NCI-H748 treated with DMSO at 0.1 percent for 48 hours (cell line): ENCODE measurements at places on chromosomes 5 and 9.

DNA sequence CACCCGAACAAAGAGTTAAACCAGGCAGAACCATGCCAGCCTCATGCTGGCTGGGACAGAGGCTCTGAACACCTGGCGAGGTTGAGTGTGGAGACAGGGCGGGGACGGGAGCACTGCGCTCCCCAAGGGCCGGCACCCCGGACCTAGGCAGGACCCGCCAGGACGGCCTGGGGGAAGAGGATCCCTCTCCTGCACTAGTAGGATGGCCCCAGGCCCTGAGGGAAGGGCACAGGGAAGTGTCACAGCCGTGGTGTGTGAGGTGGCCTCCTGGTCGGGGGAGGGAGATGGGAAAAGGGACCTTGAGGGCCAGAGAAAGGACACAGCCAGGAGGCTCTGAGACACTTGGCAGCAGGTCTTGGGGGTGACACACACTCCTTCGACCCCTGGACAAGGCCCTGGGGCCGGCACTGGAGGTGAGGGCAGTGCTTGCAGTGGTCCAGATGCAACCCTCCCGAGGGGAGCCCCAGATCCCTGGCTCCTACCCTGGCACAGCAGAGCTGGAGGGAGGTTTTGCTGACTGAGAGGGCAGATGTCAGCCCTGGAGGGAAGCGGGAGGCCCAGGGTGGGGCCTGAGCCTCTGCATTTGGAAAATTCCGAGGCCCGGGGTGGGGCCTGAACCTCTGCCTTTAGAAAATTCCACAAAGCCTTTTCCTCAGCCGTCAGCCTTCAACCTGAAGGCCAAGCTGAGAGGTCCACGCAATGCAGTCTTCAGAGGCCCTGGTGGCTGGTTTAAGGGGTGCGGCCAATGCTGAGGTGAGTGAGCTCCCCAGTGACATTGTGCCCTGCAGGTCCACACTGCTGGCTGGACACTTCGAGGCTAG, 24.8 kb upstream of the TERT start:
- no peak for DNase-seq

DNA sequence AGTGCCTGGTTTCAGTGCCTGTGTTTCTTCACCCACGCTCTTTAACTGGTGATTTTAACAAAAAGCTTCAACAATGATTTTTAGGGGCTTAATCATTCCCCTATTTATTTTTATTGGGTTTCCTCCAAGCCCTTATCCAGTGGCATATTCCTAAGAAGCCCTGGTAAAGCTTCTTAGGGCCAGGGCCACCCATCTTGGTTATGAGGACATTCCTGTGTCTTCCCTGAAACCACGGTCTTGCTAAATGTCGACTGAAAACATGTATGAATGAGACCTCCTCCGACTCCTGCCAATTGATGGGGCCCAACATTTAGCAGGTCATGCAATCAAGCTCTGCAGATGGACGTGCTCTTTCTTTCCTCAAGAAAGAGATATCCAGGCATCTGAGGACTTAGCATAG, 13.7 kb upstream of the CARTPT start:
- DNase-seq: no peak

GRCh38 chr5:116672203-116672602, 97.6 kb upstream of the SEMA6A start:
- DNase-seq: no peak

GRCh38 chr9:8715788-8716187, 916.2 kb upstream of the DMAC1 start:
- DNase-seq: no peak

GRCh38 chr9:129575818-129576217, 45.1 kb downstream of the C9orf50 start:
- DNase-seq: no peak

GRCh38 chr9:131214286-131214856, 61.9 kb downstream of the FAM78A start:
- DNase-seq: no peak

- DNase-seq: no peak
Observed at GRCh38 chr5:19584131-19584530, 403.9 kb downstream of the CDH18 start.

GRCh38 chr5:116671211-116671736, 96.7 kb upstream of the SEMA6A start:
- DNase-seq: no peak

DNA sequence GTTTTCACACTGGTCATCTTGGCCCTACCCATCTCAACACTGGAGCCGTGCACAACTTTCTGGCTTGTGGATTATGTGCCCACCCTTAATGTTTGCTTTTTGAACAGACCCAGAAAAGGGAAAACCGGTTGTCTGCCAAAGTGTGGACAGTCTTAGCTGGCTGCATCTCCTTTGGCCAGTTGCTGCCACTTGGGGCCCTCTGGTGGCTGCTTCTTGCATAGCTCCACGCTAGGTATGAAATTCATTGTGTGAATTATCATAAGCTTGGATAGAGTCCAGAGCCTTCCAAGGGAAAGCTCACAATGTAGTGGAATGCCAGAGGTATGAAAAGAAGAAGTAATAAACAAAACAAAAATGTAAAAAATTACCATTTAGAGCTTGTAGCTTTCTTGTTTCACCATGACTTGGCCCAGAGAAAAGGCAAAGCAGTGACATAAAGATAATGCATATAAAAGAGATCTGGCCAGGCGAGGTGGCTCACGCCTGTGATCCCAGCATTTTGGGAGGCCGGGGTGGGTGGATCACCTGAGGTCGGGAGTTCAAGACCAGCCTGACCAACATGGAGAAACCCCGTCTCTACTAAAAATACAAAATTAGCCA, 12.5 kb upstream of the SLC36A3 start:
- peak; percentile 34 for DNase-seq

DNA sequence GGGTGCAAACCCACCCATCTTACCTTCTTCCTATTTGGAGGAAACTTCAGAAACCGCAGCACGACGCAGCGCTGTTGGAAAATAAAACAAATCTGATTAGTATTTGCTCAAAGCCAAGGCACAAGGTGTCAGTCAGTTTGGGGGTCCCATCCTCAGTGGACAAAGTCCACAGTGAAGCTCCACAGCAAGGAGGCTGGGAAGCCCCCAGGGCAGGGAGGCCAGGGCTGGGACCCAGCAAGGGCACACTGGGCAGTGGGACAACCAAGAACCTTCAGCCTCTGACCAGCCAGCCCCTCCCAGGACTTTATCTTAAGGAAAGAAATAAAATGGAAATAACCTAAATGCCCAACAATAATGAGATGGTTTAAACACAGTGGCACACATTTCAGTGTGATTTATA, 11.3 kb downstream of the IPPK start:
- DNase-seq: no peak

DNA sequence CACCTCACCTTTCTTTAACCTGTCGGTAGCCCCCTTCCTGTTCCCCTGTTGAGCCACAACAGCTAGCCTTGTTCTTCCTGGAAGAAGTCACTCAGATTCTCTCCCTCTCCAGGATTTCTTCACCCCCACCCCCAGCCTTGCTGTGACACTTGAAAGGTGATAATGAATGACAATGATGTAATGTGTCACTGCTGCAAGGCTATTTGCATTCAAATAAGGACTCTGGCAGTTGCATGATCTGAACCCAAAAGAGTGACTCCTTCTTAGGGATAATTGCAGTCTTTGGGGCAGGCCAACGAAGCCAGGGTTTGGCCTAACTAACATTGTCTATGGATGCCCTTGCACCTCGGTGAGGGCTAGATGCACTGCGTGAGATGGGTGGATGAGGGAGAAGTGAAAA, 154.4 kb upstream of the CLINT1 start:
- no peak for DNase-seq

- DNase-seq: no peak
Observed at GRCh38 chr9:33445389-33446239, 1.8 kb downstream of the AQP3 start.
